ENCODE measurements at places on chromosomes 5 and 9.

- DNase-seq = no peak
Measured at GRCh38 chr5:14861123-14861765, 10.3 kb downstream of the ANKH start.

- DNase-seq = peak; percentile 94
Measured at GRCh38 chr9:99057665-99058625, 47.0 kb upstream of the TGFBR1 start.

GRCh38 chr5:89396278-89396954 is 513.4 kb upstream of the MEF2C start:
- DNase-seq = no peak

- no peak for DNase-seq
Measured at GRCh38 chr9:27441741-27442070, 82.4 kb upstream of the IFNK start.

- DNase-seq = no peak
Measured at GRCh38 chr5:100780376-100780870, 122.7 kb downstream of the ST8SIA4 start.

GRCh38 chr5:32003981-32004380 is 170.1 kb downstream of the GOLPH3 start:
- DNase-seq = no peak

GRCh38 chr5:64939772-64940510 is 171.2 kb downstream of the CWC27 start:
- DNase-seq = peak; percentile 50
